ENCODE measurements at places on chromosomes 4 and X.

DNA sequence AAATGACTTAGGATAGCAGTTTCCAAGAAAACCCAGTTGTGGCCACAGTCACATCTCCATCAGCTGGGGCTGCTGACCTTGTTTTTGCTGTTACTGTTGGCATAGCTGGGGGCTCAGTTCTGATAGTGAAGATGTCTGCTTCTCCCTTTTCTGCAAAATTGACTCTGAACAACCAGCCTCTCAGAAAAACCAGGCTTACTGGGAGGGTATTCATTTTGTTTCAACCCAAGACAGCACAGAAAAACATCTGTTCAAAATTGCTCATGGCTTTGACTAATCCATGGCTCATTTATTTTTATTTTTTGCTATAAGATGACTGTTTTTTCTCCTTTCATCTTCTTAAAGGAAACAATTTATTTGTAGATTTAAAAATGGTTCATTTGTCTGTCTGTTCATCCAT is 53.1 kb downstream of the RASL11B start:
- DNase-seq: no peak

GRCh38 chr4:10456595-10457254 is 501 bp downstream of the ZNF518B start:
- DNase-seq: no peak

DNA sequence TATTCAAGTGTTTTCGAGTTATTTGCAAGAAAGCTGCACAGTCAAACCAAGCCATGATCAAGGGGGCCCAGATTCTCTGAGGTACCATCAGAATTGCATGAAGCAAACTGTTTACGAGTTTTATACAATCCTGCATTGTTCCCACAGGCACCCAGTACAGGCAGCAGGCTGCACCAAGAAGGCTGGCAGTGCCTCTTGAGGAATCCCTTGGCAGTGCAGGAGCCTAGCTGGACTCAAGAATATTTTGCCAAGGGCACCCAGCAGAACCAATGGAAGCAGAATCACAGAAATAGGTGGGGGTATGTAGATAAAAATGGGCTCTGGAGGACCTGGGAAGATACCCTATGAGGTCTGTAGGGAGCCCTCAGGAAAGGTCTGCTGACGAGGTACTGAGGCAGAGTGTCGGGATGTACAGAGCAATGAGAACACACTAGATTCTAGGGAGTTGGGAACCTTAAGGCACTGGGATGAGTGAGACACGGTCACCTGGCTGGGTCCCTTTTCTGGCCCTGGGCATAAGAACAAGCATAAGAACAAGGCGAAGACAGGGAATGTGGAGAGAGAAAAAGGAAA is 2.5 kb upstream of the PLP1 start:
- no peak for DNase-seq

- DNase-seq: no peak
These were observed 709.1 kb downstream of the FAT4 start for GRCh38 chr4:126023896-126024295.

GRCh38 chrX:153963546-153963945 is 8.1 kb downstream of the HCFC1 start:
- DNase-seq: no peak

All from NCI-H1048 (cell line).